ENCODE measurements at places on chromosomes 7 and 10.

- no peak for DNase-seq
Measured at GRCh38 chr10:33143160-33143728, 185.2 kb upstream of the ITGB1 start.

DNA sequence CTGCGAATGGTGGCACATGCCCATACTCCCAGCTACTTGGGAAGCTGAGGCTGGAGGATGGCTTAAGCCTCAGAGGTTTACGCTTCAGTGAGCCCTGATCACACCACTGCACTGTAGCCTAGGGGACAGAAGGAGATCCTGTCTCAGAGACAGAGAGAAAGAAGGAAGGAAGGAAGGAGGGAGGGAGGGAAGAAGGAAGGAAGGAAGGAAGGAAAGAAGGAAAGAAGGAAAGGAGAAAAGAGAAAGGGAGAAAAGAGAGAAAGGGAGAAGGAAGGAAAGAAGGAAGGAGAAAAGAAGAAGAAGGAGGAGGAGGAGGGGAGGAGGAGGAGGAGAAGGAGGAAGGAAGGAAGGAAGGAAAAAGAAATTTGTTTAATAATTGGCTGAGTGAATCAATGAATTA is 13.0 kb upstream of the SAR1A start:
- no peak for DNase-seq

DNA sequence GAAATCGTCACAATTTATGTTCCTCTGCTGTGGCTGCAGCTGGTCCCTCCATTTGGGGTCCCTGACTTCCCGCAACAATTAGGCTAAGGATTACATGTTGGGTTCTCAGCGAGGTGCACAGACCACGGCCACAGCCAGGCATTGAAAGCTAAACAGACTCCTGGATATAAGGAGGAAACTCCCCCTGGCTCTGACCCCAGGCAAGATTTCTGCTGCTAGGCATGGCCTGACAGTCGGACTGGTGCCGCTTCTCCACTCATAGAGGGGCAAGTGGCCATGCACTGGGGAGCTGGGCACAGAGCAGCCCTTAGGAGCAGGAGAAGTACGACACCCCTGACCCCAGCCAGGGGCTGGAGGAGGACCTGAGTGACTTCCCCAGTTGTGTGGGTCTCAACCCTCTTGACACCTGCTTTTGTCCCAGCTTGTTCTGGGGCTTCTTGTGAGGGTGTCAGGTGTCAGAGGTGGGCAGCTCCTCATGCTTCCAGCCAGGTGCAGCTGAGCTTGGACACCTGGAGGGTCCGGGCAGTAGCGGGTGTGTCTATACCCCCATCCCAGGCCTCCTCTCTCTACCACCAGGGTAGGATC is 38.3 kb downstream of the TSPAN15 start:
- no peak for DNase-seq

GRCh38 chr7:985915-986741 is 3.1 kb downstream of the CYP2W1 start:
- no peak for DNase-seq

DNA sequence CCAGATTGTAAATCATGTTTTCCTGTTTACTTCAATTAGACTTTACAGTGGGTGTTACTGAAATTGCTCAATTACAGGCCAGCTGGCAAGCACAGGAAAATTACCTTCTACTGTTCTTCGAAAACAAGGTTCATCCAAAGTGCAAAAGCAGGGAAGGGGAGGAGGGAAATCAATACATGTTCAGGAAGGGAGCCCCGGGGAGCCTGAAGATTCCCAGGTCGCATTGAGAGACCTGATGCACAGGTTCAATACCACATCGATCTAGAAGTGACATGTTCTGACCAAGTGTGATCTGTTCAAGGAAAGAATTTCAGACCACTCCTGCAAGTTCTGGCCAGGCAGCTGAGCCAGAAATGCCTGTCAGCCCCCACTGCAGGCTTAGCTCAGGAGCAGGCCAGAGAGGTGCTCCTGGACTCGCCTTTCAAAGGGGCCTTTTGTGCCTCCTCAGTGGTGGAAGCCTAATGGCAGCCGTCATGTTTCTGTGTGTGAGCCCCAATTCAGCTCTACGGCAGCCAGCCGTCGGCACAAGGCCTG is 35.9 kb downstream of the FAM53B start:
- no peak for DNase-seq

DNA sequence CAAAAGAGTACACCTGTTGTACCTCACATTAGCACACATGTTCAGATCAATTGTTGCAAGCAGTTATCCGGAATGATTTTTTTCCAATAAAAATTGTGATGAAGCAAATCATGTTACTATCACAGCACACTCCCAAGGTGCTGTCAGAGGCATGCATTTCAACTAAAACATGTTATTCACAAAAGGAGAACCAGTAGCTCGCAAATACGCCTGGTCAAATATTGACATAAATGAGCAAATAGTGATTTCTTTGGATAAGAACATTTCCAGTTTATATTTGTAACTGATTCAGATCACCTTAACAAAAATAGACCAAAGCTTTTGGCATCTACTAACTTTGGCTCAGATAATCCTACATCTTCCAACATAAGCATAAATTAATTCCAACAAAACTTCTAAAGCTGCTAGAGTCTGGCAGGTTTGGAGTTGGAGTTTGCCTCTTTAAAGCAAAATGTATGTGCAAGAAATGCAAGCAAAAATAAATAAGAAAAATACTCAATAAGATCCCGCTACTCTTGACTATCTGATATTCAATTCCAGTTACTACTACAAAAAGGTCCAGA is 208.0 kb downstream of the SFMBT2 start:
- DNase-seq = no peak

- DNase-seq = no peak
Measured at GRCh38 chr7:141702047-141702567, at the start of gene DENND11. DENND11 (minus strand) TSS chr7:141702166; CDS start chr7:141702153, 13 bp downstream.

GRCh38 chr7:124276005-124276622 is 243.2 kb upstream of the TMEM229A start:
- no peak for DNase-seq

DNA sequence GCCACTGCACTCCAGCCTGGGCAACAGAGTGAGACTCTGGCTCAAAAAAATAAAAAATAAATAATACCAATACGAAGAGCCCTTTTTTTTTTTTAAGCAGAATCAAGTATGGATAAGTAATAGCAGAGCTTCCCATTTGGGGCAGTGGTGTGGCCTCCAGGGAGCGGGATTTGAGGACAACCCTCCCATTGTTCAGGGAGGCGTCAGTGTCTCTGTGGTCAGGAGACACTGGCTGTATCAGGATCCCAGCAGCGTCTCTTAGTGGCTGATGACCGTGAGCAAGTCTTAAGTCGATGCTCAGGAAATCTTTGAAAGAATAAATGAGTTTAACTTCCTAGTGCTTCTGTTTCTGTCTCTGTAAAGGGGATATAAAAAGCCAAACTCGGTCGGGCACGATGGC is 25.2 kb upstream of the SH2B2 start:
- no peak for DNase-seq

GRCh38 chr7:115552766-115553165 is 477.8 kb downstream of the TFEC start:
- no peak for DNase-seq

- DNase-seq = no peak
Measured at GRCh38 chr10:30783939-30784501, 154.5 kb upstream of the LYZL2 start.

GRCh38 chr10:48885376-48885775 is 54.3 kb downstream of the LRRC18 start:
- DNase-seq = no peak

- DNase-seq = no peak
Measured at GRCh38 chr7:143485500-143485899, 7.8 kb downstream of the TAS2R41 start.

DNA sequence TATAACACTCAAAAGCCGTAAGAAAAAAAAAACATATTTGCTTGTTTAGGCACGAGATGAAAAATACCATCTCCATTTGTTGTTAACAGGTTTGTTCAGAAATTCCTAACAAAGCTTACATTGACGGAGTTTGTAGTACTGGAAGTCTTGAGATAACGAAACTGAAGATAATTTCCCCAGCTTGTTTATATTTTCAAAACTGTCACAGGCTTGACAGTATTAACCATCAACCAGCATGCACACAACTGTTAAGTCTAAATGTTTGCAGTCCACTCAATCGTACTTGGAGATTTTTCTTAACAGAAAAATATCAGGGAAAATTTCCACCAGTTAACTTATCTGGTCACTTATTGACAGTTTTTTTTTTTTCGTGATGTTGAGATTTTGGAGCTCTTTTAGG is 68.5 kb downstream of the ITGA8 start:
- DNase-seq = no peak

DNA sequence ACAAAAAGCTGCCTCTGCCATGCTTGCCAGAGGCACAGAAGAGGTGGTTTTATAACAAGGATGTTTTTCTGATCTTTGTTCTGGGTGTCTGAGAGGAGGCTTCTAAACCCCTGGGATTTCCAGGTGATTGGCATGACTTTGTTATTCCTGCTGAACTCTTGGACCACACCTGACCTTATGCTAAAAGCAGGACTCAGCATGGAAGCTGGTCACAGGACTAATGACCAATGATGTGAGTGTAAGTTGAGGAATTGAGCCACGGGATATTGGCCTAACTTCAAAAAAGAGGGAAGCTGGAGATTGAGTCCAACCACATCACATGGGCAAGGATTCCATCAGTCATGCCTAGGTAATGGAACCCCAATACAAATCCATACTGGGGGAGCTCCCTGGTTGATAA is 437.9 kb downstream of the POM121L12 start:
- DNase-seq = no peak

DNA sequence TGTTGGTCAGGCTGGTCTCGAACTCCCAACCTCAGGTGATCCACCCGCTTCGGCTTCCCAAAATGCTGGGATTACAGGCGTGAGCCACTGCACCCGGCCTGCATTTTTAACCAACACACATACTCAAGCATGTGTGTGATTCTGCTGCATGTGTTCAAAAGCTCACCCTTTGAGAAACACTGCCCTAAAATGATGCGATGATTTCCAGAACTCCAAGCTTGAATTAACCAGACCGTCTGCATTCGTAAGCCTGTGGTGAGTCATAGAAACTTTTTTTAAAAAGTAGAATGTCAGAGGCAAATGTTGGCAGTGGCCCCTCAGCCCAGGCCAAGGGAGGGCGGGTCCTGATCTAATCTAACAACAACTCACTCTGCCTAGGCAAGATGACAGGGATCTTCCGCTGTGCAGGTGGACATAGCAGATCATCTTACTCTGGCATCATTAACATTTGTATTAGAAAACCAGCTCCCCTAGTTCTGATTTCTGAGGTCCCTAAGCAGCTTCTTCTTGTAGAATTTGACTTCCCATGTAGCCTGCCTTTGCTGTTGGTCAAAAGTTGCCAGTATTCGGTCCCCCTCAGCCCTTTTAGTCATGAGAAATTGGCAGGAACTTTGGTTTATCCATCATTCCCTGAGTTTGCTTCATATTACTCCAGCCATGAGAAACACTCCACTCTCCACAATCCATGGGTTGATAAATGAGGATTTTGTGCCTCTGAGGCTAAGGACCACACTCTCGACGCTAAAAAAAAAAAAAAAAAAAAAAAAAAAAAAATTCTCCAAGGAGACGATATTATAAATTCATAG is 190.4 kb downstream of the SKIDA1 start:
- no peak for DNase-seq

DNA sequence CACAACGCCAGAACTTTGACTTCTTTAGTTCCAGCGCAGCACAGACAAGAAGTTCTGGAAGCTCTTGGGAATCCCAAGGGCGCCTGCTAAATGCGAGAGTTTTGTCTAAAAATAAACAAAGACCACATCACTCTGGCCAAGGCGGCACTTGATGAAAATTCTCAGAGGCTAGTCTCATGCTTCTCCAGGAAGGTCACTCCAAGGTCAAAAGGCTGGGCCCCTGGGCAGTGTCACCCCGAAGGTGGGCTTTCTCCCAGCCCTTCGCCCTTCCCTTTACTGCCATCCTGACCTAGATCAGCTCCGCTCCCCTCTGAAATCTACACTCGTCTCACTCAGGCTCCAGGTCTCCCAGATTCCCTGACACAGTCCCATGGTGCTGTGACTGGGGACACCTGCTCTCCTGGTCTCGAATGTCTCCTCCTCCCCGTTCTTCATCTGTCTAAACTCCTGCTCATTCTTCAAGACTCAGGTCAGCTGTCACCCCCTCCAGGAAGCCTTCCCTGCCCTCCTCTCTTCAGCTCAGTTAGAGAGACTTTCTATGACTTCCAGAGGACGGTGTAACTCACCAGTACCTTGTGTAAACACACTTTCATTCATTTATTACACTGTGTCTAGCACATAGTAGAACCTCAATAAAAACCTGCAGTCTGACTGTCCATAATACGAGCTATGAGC is 10.5 kb downstream of the FAM53B start:
- no peak for DNase-seq

All from NCI-H1048 (cell line).